NCI-H187 treated with DMSO at 0.1 percent for 48 hours (cell line): ENCODE measurements at places on chromosomes 4 and X.

- no peak for DNase-seq
Measured at GRCh38 chrX:27860337-27860736, 52.5 kb downstream of the MAGEB10 start.

GRCh38 chrX:140431521-140431920 lies 73.3 kb downstream of the SOX3 start:
- no peak for DNase-seq

- DNase-seq, result no peak
Measured at GRCh38 chr4:168849030-168849675, 160.9 kb downstream of the CBR4 start.

- DNase-seq, result no peak
Measured at GRCh38 chrX:12984603-12985319, 9.9 kb downstream of the TMSB4X start.

- no peak for DNase-seq
Measured at GRCh38 chr4:126251169-126251568, 936.4 kb downstream of the FAT4 start.

DNA sequence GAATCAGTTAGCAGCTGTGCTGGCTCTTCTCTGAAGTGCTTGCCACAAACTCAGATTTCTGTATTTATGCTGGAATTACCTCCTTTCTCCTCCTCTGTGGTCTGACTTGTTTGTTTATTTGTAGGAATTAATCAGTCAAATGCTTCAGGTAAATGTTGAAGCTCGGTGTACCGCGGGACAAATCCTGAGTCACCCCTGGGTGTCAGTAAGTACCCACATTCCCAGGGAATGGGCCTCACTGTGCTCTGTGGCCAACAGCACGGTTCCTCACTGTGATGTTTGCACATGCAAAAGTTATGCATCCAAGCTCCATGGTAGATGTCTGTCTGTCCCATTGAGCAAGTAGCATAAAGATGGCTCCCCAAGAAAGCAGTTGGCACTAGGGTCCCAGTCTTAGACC lies 169.9 kb downstream of the DCLK2 start:
- DNase-seq, result no peak

GRCh38 chr4:80073473-80074008 lies 512 bp upstream of the ANTXR2 start:
- no peak for DNase-seq

GRCh38 chr4:20787940-20788665 lies 87.8 kb downstream of the PACRGL start:
- DNase-seq, result no peak

DNA sequence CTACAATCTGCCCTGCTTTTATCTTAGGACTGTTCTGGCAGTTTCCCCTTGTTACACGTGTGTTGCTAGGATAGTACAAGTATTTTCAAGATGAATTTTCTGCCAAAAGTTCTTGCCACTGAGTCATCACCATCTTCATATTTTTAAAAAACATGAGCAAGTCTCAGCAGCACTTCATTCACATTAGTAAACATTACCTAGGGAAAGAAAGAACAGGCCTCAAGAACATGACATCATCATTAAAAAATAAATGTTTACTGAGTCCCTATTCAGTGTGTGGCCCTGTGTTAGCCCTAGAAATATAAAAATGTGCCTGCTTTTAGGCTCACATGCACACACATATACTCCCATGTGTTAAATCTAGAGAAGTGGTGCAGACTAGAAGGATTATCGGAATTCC lies 18.7 kb upstream of the GPC3 start:
- DNase-seq, result no peak

GRCh38 chrX:120999413-120999812 lies 13.9 kb upstream of the CT47A1 start:
- no peak for DNase-seq

GRCh38 chrX:41491267-41492004 lies 44.3 kb downstream of the NYX start:
- DNase-seq, result no peak

DNA sequence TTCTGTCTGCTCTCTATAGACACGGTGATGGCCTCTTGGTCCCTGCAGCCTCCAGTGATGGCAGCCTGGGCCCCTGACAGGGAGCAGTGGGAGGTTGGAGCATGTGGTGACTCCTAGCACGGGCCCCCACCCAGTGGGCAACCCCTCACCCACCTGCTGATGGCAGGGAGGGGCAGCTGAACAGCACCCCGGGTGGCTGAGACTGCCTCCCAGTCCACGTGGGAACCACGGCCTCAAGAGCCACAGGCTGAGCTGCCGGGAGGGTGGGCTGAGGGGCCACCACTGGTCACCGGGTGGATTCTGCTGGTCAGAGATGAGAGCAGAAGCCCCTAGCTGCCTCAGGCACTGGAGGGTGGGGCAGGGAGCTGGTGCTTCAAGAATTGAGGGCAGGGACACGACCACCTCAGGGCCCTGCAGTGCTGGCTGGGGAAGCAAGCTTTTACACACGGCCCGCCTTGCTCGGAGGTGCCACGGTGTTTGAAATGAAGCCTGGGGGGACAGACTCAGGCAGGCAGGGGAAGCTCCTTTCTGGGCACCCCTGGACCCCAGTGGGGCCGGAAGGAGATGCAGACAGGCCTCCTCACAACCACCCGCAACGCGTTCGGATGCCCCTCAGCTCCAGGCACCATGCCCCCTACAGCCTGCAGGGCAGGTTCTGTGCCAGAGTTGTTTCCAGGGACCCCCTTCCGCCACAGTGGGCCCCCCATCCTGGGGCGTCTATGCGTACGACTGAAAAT lies 6.3 kb upstream of the HAUS3 start:
- DNase-seq, result no peak

- no peak for DNase-seq
Measured at GRCh38 chr4:111636961-111637585, 508.2 kb upstream of the FAM241A start.

DNA sequence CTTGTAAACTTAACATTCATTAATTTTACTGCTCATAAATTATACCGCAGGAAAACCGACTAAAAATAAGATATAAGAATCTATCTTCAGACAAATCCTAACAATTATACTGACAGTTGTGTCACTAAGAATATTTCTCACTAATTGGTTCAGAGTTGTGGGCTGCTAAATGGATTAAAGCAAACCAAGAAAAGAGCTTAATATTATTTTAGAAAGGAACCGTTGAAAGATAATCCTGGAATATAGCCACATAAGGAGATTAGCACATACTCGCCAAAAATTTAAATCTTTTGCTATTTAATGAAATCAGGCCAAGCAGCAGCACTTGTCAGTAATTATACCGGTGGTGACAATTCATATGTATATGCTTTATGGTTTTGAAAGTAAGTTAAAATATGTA lies 132.8 kb downstream of the SLIT2 start:
- no peak for DNase-seq

GRCh38 chr4:72374159-72374558 lies 194.9 kb downstream of the ADAMTS3 start:
- no peak for DNase-seq

- DNase-seq, result no peak
Measured at GRCh38 chr4:171751538-171751937, 61.7 kb upstream of the GALNTL6 start.

DNA sequence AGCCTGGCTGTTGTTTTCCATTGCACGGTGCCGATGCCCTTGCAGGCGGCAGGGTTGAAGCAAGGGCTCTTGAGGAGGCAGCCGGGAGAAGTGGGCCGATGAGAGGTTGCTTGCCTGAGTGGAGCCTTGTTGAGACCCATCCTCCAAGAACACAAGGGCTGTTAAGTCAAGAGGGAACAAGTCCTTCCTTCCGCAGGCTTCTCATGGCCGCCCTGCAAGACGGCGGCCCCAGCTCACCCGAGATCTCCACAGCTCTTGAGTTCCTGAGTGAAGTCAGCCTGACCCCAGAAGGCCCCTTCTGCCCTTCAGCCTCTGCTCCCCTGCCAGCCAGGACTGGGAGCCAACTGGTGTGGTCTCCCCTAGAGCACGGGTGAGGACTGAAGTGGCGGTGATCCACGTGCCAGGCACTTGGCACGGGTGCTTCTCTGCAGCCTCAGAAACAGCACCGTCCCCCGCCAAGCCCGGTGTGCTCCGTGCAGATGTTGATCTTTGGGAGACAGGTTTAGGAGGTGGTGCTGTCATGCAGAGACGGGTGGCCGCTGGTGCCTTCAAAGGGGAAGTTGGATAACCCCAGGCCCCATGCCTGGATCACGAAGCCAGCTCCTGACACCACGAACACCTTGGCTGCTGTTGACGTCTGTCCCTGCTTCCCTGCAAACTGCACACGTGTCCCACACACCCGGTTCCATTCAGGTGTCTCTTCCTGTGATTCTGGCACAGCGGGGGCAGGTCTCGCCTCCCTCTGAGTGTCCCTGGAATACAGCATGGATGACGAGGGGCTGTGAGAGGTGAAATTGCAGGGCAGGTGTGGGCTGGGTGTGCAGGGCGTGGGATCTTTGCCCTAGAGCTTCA lies 164.4 kb upstream of the PSAPL1 start:
- peak; percentile 78 for DNase-seq

- DNase-seq, result no peak
Measured at GRCh38 chrX:135632353-135632752, 81.1 kb upstream of the CT45A1 start.
